ENCODE measurements at places on chromosomes 2 and 18. TPM values are rescaled to one million over a fixed set of nuclear protein-coding genes. Genes with fewer than 3 reads are reported as not detected.

Gene CRACDL
- 2.9 TPM for total RNA-seq

Gene RGPD8
- 5.2 TPM for total RNA-seq

Gene MTLN
- total RNA-seq, result 101 TPM

Gene ARHGAP28
- total RNA-seq, result 3.6 TPM

Gene SCN3A
- total RNA-seq, result 10.2 TPM

Gene DUSP19
- total RNA-seq, result 1.8 TPM

Gene UPP2
- total RNA-seq, result not detected

Gene SPC25
- 3.0 TPM for total RNA-seq

Gene CHRNG
- total RNA-seq, result not detected

Gene TXNDC2
- total RNA-seq, result not detected

Gene MYO3B
- not detected for total RNA-seq

Gene INPP5D
- 37.7 TPM for total RNA-seq

Gene KIAA2012
- not detected for total RNA-seq

Gene RSAD2
- total RNA-seq, result 5.3 TPM

Gene ZNF2
- total RNA-seq, result 6.0 TPM

Gene ATRAID
- 95.0 TPM for total RNA-seq

Gene IL1R2
- not detected for total RNA-seq

Gene KCNG2
- not detected for total RNA-seq

Gene AOX1
- total RNA-seq, result 2.7 TPM

Gene SLC38A11
- not detected for total RNA-seq

Gene ZC3H8
- total RNA-seq, result 10.9 TPM

Gene ESPNL
- not detected for total RNA-seq

Gene COX7A2L
- 122 TPM for total RNA-seq

Gene TEKT4
- total RNA-seq, result not detected

Gene PPP4R3B
- 50.1 TPM for total RNA-seq

Gene TUBB8B
- total RNA-seq, result not detected

Gene DSG2
- total RNA-seq, result 5.9 TPM

Gene HAT1
- 29.0 TPM for total RNA-seq

Gene PKDCC
- total RNA-seq, result 0.81 TPM

Data from bladder microvascular endothelial cell (primary cell).